ENCODE measurements at places on chromosomes 1 and 21. TPM values are rescaled to one million over a fixed set of nuclear protein-coding genes. Genes with fewer than 3 reads are reported as not detected.

Gene SLAMF7
- total RNA-seq = not detected

Gene LY9
- not detected for total RNA-seq

Gene PCAT6
- total RNA-seq = 0.85 TPM

Gene TRIM67
- total RNA-seq = 0.39 TPM

Gene LCE2B
- not detected for total RNA-seq

Gene TSACC
- total RNA-seq = not detected

Gene RPS6KC1
- 38.0 TPM for total RNA-seq

Gene RIMS3
- total RNA-seq = 0.86 TPM

Gene LCE1F
- not detected for total RNA-seq

Gene SLC37A1
- 4.8 TPM for total RNA-seq

Gene SELE
- total RNA-seq = not detected

Gene LAD1
- total RNA-seq = not detected

Gene C1orf185
- total RNA-seq = not detected

Gene TAF13
- total RNA-seq = 93.4 TPM

Gene DIO1
- not detected for total RNA-seq

Gene SLFNL1
- 0.46 TPM for total RNA-seq

Gene GJB3
- not detected for total RNA-seq

Gene GJC2
- total RNA-seq = 5.1 TPM

Data from smooth muscle cell of the pulmonary artery (primary cell).